ENCODE measurements at places on chromosomes 3 and 15. TPM values are rescaled to one million over a fixed set of nuclear protein-coding genes. Genes with fewer than 3 reads are reported as not detected.

TICRR gene
- 5.2 TPM for total RNA-seq

C3orf85 gene
- total RNA-seq: not detected

TMEM41A gene
- 9.6 TPM for total RNA-seq

NPAP1 gene
- not detected for total RNA-seq

DNA sequence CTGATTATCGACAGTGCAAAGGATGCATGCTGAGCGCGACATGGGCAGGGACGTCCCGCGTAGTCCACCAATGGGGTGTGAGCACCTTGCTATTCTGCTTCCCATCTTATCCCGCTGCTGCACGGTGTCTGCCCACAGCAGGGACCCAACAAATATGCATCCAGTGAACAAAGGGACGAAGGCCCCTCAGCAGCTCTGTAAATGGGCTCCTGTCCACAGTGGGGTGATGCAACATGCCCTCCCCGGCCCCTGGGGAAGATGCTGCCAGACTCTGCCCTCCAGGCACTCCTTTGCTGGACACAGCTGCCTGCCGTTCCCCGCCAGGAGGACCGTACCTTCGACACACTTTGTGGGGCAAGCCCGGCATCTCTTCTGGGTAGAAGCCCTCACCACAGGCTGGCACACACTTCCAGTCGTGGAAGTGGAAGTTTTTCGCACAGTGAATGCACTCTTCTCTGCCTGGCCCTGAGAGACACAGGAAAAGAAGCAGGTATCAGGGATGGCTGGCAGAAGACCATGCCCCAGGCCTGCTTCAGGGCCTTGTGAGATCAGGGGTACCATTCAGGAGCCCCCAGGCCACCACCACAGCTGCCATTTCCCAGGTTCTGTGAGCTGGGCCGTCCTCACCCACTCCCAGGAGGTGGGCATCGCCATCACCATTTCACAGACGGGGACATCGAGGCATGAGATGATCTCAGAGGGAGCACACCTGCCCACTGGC, 18.2 kb upstream of the SNRPA1 start:
- no peaks in the 10 kb centered on the region for H3K27me3 ChIP-seq
- no peaks in the 10 kb centered on the region for H3K4me1 ChIP-seq
- DNase-seq: peak; percentile 87
- H3K36me3 ChIP-seq: no peaks in the 10 kb centered on the region
- H3K27ac ChIP-seq: no peak overlapping the region
- H3K4me3 ChIP-seq: no peak overlapping the region

DNA sequence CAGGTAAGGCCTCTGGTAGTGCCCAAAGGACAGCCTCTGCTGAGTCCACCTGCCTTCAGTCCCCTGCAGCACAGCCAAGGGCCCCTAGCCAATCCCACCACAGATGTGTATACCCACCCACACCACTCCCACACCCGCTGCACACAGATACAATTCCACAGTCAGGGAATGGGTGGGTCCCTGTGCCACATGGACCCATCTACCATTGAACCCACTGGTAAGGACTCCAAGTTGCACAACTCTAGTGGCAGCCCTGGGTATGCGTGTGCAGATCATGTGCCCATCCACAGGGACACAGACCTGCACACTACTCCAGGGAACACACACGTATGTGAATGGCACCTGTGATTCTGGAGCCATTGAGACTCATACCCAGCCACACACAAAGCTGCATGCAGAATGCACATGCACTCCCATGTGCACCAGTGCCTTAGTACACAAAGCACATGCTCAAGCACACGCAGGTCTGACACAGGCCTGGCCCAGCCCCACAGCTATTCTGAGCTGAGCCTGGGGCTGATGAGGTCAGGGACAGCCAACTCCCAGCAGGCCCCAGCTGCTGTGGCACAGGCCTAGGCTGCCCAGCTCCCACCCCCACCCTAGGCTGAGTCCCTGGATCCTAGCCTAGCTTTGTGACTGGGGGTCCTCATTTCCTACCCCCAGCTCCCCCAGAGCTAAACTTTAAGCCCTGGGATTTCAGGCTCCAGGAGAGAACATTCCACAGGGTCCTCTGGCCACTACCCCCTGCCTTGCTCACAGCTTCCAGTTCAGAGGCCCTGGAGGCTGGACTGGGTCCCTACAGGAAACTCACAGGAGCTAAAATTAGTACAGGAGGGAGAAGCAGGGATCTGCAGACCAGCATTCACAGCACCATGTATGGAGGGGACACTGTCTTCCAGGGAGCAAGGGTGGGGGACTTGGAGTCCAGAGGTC, 2.7 kb upstream of the ALS2CL start:
- H3K4me3 ChIP-seq: no peak overlapping the region
- H3K27ac ChIP-seq: peak overlapping the region; percentile 91
- H3K4me1 ChIP-seq: peaks cover 72% of the 10 kb centered on the region
- DNase-seq: no peak
- H3K36me3 ChIP-seq: no peaks in the 10 kb centered on the region

DNA sequence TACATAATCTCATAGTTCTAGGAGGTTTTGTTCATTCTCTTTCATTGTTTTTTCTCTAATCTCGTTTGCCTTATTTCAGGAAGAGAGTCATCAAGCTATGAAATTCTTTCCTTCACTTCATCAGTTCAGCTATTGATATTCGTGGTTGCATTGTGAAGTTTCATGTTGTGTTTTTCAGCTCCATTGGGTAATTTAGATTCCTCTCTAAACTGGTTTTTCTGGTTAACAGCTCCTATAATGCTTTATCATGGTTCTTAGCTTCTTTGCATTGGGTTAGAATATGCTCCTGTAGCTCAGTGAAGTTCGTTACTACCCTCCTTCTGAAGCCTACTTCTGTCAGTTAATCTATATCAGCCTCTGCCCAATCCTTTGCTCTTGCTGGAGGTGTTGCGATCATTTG, 69.4 kb upstream of the CD96 start:
- H3K27ac ChIP-seq: no peak overlapping the region
- H3K36me3 ChIP-seq: no peaks in the 10 kb centered on the region
- no peaks in the 10 kb centered on the region for H3K27me3 ChIP-seq
- H3K4me3 ChIP-seq: no peak overlapping the region
- no peak for DNase-seq
- H3K4me1 ChIP-seq: no peaks in the 10 kb centered on the region

- H3K27me3 ChIP-seq: no peaks in the 10 kb centered on the region
- no peak overlapping the region for H3K4me3 ChIP-seq
- DNase-seq: no peak
These were observed 248.4 kb upstream of the LMCD1 start for GRCh38 chr3:8253201-8253600.

- H3K27ac ChIP-seq: no peak overlapping the region
- no peaks in the 10 kb centered on the region for H3K36me3 ChIP-seq
- no peak overlapping the region for H3K4me3 ChIP-seq
- H3K4me1 ChIP-seq: no peaks in the 10 kb centered on the region
These were observed 209.2 kb downstream of the TBL1XR1 start for GRCh38 chr3:176987901-176988650.

- H3K4me3 ChIP-seq: no peak overlapping the region
- H3K27me3 ChIP-seq: no peaks in the 10 kb centered on the region
- DNase-seq: no peak
- no peaks in the 10 kb centered on the region for H3K36me3 ChIP-seq
- no peak overlapping the region for H3K27ac ChIP-seq
- no peaks in the 10 kb centered on the region for H3K4me1 ChIP-seq
These were observed 291.1 kb downstream of the CTNNB1 start for GRCh38 chr3:41490360-41490759.

DNA sequence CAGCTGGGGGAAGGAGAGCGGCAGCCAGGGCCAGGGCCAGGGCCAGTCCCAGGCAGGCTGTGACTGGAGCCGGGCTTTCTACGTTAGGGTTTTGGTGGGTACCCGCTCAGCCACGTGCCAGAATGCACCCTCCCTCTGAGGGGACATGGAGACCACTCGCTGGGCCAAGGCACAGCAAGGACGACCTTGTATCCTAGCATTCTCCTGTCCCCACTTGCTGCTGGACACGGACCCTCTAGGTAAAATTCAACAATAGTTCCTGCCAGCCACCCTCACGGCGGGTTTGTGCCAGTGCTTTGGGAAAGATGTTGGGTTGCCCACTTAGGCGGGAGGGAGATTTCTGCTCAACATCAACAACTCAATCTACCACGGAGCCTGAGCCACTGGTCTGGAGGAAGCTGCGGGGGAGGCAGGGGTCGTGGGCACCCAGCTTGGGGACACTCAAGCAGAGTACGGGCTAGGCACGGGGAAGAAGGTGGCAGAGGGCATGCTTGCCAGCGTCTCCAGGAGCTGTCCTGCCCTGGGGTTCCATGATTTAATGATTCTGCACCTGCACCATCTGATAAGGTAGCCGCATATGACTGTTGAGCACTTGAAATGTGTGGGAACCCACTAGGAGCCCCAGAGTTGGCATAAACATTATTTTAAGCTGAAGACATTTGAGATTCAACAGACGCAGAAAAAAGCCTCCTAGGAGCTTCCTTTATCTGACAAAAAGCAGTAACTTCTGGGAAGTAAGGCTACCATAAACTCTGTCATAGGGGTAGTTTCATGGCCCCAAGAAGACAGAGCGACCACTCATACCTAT, 22.5 kb upstream of the C15orf39 start:
- H3K4me3 ChIP-seq: peak overlapping the region; percentile 40
- DNase-seq: no peak
- no peaks in the 10 kb centered on the region for H3K36me3 ChIP-seq
- H3K27me3 ChIP-seq: no peaks in the 10 kb centered on the region
- peaks cover 60% of the 10 kb centered on the region for H3K4me1 ChIP-seq

DNA sequence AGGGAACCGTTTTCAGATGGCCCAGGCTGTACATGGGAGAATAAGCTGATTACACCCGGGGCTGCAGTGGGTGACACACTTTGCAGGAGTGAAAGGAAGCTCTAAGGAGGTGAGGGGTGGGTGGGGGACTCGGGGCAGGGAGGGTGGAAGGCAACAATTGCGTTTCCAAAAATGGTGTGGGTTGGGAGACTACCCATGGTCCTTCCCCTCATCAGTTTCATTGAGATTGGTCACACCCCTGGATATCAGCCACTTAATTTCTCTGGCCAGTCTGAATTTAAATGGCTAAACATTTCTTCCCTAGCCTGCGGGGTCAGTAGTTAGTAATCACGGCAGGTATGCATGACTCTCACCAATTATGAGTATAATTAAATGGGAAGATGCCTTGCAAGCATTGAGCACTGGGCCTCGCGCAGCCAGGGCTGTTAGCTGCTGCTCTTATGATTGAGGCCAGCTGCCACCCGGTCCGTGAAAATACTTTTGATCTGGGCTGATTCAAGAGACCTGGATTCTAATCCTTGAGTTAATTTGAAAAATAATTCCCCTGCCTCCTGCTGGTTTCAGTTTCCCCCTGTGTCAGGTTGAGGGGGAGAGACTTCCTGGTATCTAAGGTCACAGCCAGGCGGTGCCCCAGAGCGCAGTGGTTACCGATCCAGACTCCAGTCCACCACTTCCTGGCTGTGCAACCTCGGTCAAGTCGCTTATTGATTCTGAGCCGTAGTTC, 23.3 kb downstream of the SLC6A6 start:
- no peaks in the 10 kb centered on the region for H3K27me3 ChIP-seq
- H3K4me1 ChIP-seq: peaks cover 49% of the 10 kb centered on the region

All from vagina (tissue), 2 donors.